Fibroblast of skin of back (primary cell): ENCODE measurements at places on chromosomes 1 and 21.

DNA sequence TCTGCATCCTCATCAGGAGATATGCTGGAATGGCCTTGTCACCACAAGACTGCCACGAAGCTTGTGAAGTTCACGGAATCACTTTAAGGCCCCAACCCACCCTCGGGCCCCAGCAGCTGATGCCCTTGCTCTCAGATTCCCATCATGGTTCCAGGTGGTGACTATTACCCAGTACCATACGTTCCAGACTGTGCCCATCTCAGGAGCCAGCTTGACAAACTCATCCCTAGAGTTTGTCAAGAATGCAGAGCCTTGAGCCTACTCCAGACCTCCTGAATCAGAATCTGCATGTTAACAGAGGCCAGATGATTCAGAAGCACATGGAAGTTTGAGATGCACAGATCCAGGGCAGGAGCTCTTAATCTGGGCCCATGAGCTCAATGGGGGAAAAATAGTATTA, 53.9 kb upstream of the RBM15 start:
- DNase-seq: no peak

DNA sequence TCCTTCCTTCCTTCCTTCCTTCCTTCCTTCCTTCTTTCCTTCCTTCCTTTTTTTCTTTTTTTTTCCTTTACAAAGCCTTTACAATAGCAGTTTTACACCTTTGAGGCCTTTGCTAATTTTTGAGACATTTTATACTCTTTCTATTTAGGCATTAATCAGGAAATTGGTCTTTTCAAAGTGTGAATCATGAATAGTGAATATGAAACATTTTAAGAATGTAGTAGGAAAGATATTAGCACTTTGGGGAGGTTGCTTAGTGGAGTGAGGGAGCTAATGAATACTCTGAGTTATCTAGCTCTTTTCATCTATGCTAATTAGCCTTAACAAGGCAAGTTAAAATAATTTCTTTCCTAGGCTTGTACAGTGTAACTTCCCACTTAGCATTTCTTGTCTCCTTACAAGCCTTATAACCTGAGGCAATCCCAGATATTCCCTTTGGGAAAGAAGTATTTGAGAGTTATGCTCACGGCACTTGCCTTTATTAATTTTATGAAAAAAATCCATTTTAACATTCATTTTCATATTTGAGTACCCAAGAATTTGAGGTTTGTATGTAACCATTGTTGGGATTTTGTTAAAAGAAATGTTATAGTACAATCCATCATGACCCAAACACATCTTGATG, 122.6 kb downstream of the NTNG1 start:
- no peak for DNase-seq

DNA sequence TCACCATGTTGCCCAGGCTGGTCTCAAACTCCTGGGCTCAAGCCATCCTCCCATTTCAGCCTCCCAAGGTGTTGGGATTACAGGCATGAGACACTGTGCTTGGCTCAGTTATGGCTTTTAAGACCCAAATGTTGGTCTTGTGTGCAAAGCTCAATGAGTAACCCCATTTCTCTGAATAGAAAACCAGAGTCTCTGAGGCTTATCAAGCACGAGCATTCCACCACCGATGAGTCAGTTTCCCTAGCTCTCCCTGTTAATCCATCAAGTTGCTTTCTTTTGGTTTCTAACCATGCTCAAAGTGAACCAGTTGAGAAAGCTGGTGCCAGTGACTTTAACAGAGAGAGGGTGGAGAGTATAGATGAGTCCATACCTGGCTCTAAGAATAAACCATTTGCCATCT, 350.9 kb upstream of the ADGRL2 start:
- DNase-seq: peak; percentile 22

DNA sequence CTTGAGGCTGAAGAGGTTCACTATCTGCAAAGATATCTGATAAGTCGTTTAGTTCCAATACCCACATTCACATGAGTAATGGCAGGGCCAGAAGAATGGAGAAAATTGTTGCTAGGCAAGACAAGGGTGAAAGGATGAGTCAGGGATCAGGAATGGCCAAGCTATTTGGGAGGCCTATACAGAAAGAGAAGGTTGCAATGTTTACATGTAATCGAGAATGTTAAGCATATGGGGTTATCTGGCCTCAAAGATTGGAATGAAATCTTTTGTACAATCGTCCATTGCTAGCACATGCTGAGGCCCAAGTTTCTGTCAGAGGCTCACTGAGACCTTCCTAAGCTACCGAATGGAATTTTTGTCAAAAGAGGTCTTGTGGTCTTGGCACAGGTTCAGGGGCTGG, 299.9 kb upstream of the PLD5 start:
- peak; percentile 2 for DNase-seq

- no peak for DNase-seq
Observed at GRCh38 chr1:51252366-51252765, 16.3 kb downstream of the RNF11 start.

DNA sequence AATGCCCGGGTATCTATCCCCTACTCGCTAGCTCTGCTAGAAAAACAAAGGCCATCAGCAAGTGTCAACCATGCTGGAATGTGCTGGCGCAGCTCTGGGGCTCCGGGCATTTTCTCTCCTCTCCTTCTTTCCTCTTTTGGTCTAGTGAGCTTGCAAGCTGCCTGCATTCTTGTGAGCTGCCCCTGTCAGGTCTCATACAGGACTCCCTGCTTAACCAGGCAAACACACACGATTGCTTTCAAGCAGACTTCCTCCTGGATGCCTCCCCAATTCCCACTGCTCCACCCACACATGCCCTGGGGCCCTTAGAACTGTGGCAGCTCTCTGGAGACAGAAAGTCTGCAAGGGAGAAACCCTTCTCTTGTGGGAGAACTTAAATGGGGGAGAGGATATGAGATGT, 35.7 kb upstream of the SUCO start:
- DNase-seq: peak; percentile 23

- DNase-seq: peak; percentile 57
Observed at GRCh38 chr1:941588-942383, 17.3 kb downstream of the NOC2L start.

GRCh38 chr21:41673596-41674335, 93.1 kb downstream of the RIPK4 start:
- DNase-seq: no peak

DNA sequence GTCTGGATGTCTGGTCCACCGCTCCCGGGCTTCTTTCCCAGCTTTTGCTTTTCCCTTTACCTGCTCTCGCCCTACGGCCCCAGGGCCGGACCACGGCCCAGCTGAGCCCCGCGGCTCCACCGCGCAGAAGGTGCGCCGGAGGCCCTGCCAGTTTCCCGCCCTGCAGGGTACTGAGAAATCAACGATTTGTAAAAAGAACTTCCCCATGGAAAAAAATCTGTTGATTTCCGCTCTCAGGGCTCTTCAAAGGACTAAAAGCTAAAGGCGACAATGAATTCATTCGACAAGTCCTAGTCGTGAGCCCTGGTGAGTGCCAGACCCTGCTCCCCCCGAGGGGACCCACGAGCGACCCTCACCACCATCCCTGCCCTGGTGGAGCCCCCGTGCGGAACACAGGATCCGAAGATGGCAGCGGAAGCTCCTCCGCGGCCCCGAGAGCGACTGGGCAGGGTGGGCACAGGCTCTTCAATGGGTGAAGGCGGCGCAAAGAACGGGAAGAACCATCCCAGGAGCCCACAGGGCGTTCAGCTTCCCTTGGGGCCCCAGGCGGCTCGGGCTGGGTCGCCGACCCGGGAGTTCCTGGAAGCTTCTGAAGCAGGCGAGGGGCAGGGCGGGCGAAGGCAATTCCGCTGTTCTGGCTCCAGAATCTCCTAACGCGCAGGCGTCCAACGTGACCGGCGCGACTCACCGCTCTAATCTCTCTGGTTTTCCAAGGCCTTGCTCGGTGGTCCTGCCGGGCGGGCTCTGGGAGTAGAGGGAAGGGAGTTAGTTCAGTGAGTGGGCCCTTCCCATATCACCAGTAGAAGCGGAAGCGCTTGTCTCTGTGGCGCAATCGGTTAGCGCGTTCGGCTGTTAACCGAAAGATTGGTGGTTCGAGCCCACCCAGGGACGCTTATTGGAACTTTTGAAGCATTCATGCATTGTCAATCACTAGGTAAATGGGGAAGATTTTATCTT, 6.6 kb upstream of the RNU1-2 start:
- DNase-seq: peak; percentile 53

- peak; percentile 97 for DNase-seq
Observed at GRCh38 chr1:31376375-31377134, 3.7 kb upstream of the FABP3 start.

DNA sequence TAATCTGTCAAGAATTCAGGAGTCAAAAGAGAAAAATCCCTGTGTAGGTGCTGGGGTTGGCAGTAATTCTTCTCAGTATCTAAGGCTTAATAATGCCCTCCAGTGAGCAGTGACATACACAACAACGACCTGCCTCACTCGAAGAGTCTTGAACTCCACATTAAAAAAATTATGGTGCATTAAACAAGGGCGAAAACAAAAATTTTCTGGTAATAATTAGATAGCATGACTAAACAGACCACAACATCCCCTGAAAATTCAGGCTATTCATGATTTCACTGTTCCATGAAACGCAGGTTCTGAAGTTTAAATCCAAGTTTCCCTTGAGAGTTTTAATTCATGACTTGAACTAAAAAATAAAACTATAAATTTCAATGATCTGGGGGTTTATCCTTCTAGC, 5.1 kb downstream of the SRSF4 start:
- DNase-seq: no peak

- no peak for DNase-seq
Observed at GRCh38 chr1:39384305-39384704, 107.1 kb upstream of the BMP8A start.

DNA sequence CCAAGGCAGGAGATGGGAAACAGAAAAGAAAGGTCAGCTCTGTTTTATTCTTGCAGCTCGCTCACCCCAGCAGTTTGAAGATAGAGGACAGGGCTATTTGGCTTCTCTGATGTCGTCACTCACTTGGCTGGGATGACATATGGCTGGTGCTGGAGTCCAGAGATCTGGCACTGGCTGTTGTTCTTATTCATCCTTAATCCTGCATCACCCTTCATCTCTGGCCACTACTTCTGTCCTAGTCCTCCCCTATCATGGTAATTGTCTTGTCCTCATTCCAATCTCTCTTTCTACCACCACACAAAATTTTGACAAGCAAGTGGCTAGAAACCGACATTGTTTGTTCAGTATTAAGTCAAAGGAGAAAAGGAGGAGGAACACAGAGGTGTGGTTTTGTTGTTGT, 103.8 kb upstream of the PDE4B start:
- no peak for DNase-seq

DNA sequence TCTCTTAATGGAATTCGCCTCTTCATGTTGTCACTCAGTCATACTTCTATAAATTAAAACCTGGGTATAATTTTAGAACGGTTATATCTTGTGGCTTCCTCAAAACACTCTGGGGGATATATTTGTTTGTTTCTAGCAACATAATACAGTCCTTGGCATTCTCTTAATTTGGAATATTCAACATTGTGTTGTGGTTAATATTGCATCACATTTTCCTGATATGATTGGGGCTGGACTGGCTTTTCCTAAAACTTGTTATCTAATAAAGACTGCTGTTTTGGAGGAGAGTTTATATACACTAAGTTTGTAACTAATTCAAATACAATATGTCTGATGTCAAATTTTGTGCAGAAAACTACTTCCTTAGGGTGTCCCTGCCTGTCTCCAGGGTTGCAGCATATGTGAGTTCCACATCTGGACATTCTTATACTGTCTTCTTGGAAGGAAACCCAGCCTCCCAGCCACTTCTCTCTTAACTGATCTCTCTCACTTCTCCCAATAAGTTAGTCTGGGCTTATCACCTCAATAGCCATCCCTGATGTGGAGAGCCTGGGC, 892.6 kb downstream of the MRPL39 start:
- DNase-seq: no peak

- peak; percentile 24 for DNase-seq
Observed at GRCh38 chr1:193458628-193459027, 272.2 kb upstream of the B3GALT2 start.

GRCh38 chr1:19411612-19412011, 73.7 kb downstream of the CAPZB start:
- DNase-seq: no peak

DNA sequence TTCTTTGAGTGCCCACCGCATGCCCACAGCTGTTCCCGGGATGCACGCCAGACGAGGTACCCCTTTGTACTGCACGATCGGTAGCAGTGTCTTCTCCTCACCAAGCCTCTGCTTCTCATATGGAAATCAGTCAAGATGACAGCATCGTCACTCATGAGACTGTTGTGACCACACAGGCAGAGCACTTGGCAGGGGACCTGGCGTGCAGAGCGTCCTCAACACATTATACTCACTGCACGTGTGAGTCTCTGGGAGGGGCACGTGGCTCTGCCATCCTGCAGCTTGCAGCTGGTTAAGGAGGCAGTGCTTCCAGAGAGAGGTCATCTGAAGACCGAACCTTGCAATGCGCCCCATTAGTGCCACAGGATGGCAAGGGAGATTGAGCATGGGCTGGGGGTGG, 266.8 kb downstream of the NPHP4 start:
- DNase-seq: no peak

DNA sequence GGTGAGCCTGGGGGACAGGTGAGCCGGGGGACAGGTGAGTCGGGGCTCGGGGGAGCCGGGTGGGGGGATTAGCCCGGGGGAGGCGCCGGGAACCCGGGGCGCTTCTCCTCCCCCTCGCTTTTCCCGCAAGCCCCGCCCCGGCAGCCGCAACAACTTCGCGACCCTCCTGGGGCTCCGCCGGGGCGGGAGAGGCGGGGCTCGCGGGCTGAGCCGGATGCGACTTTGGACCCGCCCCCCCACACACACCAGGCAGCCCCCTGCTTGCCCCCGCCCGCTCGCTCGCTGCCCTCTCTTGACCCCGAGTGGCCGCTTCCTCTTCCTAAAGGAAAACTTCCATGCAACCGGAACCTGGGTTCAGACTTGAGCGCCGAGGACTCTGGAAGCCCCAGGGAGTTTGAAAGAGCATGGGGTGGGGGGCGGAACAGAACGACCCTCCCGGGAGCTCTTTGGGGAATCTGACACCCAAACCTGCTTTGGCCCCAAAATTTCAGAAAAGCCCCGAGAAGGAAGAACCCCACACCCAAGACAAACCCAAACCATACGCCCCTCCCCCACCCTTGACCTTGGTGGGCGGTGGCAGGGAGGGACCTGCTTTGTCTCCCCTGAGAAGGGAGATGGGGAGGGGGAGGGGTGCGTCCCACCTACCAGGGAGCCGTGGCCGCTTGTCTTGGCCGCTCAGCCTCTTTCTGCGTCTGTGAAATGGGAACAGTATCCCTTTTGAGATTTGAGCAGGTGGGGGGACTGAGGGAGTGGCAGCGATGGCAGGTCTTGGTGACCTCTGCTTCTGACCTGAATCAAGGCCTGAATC, 550 bp downstream of the ARHGEF16 start:
- DNase-seq: no peak

- no peak for DNase-seq
Observed at GRCh38 chr1:234499943-234500245, 20.9 kb upstream of the TARBP1 start.

GRCh38 chr1:115302390-115302961, 35.6 kb downstream of the NGF start:
- peak; percentile 89 for DNase-seq

- DNase-seq: peak; percentile 97
Observed at GRCh38 chr1:96559707-96560596, 161.6 kb upstream of the PTBP2 start.

DNA sequence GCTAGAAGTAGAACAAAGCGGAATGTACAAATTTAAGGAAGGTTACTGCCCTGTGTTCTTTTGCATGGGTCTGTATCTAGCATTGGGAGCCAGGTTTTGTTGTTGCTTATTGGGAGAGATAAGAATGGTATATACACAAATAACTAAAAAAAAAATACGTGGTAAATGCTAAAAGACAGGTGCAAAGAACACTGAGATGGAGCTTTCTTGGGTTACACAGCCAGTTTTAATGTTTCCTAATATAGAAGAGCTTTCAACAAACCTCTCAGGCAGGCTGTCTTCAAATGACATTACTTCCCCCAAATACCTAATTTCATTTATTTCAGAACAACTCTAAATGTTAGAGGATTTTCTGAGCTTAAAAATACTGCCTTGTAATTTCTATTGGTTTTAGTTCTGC, 1.4 kb upstream of the MDM4 start:
- DNase-seq: no peak
